ENCODE measurements at places on chromosomes 7 and 10.

GRCh38 chr10:88715517-88715916 is 9.5 kb downstream of the LIPK start:
- DNase-seq = no peak

GRCh38 chr10:81725851-81726250 is 149.1 kb upstream of the NRG3 start:
- DNase-seq = no peak

DNA sequence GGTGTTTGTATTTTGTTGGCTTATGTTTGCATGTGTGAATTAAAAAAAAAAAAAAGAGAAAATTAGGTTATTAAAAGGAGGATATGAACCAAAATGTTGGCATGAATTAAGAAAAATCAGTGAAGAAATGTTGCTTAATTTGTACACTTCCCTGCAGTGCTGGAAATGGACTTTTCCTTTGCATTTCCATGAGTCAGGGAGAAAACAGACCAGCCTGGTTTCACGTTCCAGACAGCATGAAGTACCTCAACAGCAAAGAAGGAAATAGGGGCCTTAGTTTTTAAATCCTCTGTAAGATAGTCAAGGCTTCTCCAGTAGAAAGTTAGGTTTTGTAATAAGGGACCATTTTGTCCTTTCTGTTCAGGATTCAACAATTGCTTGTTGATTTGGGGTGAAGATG is 159.7 kb downstream of the CELF2 start:
- no peak for DNase-seq

GRCh38 chr10:1642600-1643160 is 94.6 kb downstream of the ADARB2 start:
- no peak for DNase-seq

DNA sequence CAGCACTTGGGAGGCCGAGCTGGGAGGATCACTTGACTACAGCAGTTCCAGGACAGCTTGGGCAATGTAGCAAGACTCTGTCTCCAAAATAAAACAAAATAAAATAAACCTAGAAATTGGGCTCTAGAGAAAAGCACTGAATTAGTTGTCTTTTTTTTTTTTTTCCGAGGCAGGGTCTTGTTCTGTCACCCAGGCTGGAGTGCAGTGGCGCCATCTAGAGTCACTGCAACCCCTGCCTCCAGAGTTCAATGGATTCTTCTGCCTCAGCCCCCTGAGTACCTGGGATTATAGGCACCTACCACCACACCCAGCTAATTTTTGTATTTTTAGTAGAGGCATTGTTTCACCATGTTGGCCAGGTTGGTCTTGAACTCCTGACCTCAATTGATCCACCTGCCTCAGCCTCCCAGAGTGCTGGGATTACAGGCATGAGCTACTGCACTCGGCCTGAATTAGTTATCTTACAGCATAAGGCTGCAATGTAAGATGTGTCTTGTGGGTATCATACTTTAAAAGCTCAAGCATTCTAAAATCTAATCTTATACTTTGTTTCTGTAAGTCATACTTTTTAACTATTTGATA is 12.8 kb downstream of the MEIG1 start:
- no peak for DNase-seq

DNA sequence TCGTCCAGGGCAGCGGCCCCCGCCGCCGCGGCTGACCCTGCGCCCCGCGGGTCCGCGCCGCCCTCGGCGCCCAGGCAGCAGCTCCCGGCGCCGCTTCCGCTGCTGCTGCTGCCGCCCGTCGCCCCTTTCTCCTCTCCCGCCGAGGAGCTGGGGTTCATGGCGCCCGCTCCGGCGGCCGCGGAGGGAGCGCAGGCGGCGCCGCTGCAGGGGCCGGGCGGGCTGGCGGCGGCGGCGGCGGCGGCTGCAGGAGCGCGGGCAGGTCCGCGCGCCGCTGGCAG is 286 bp downstream of the DGKI start:
- DNase-seq = no peak

GRCh38 chr7:67512481-67512880 is 515.8 kb downstream of the TYW1 start:
- no peak for DNase-seq

DNA sequence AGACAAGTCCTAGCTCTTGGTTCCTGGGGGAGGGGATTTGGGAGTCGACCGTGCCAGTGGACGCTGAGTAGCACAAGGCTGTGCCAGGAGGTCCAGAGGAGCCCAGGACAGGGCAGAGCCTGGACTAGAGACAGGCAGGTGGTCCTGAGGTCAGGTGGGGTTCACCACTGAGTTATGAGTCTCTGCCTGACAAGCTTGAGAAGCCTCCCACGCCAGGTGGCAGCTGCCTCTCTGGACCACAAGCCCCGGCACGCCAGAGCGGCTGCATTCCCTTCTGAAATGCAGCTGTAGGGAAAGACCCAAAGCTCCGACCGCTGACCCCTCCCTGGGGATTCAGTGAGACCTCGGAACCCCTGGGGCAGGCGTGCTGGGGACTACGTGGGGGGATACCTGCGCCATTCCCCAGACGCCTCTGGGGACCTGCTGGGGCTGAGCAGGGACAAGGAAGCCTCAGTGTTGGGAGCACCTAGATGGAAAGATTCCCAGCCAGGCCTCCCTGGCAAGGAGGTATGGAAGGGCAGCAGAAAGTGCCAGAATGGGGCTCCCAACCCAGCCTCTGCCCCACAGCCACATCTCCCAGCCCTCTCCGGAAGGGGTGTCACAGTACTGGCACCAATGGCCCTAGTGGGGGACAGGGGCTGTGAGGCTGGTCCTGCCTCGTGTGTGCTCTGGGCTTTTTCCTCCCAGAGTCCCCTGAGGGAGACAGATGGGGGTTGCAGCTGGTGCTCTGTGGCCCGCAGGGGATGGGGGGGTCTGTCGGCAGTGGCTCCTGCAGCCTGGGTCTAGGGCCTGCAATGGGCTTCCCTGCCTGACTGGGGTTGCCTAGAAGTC is 29.0 kb downstream of the PDGFA start:
- no peak for DNase-seq

- DNase-seq = peak; percentile 18
Observed at GRCh38 chr10:102540023-102540422, 36.3 kb downstream of the SUFU start.

- DNase-seq = no peak
Observed at GRCh38 chr10:71924771-71925170, 39.4 kb upstream of the CHST3 start.

GRCh38 chr7:3880228-3880987 is 579.4 kb downstream of the SDK1 start:
- DNase-seq = no peak

GRCh38 chr10:11865561-11865960 is 42.4 kb downstream of the PROSER2 start:
- DNase-seq = no peak

GRCh38 chr10:87733081-87733480 is 73.4 kb downstream of the PAPSS2 start:
- no peak for DNase-seq

DNA sequence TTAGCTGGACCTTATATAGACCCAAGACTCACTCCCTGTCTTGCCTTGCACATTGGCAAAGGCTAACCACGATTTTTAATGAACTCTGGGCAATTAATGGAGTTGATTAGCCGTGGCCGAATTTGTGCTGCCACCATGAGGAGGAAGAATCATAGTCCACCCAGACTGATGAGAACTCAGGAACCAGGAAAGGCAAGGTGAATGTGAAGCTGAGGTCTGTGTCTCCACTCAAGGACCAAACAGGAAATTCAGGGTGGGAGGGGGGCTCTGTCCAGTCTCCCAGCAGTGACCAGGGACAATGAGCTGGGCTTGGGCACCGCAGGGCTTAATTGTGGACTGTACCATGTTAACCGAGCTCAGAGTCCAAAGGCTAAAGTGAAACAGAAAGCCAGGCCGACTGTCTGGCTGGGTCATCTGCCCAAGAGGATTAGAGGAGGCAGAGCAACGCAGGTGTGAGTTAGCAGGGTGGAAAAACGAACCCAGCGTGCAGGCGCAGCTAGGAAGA is 127.0 kb upstream of the JCAD start:
- DNase-seq = peak; percentile 8

GRCh38 chr7:127979113-127979727 is 52.0 kb downstream of the LRRC4 start:
- DNase-seq = no peak

DNA sequence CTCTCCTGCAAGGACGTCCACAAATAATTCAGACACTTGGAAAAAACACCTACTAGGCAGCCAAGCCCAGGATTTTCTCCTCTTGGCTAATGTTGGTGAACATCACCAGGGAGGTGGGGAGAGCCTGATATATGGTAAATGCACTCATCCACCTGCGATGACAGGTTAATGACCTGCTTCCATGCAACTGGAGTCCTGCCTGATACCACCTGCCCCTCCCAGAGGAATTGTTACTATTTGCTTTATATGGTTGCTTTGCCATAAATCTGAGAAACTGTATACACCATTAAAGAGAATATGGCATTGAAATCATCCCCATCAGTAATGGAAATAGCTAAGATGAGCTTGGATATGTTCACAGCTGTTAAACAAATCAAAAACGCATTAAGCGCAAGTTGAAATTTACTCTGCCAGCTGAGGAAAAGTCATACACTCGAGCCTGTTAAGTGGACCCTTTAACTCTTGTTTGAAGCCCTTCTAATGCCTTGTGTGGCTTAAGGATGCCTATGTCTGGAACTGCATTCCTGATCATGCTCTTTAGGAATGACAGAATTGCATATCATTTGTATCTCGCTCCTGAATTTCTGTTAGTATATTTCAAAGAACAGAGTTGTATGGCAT is 208.3 kb downstream of the PRPF18 start:
- DNase-seq = no peak

GRCh38 chr10:3476186-3476585 is 303.6 kb upstream of the PITRM1 start:
- DNase-seq = peak; percentile 95

DNA sequence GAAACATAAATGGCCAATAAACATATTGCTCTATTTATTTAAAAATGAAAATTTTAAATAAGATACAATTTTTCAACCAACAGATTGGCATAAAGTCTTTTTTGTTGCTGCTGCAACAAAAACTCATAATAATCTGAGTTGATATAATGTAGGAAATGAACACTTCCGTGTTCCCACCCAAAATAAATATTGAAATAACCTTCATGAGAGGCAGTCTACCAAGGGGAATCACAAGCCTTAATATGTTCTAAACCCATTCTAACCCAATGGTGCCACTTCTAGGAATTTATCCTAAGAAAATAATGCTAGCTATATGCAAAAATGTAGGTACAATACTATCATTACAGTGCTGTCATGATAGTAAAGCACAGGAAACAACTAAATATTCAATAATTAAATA is 39.1 kb downstream of the SLC25A13 start:
- no peak for DNase-seq

GRCh38 chr7:26090927-26091519 is 61.0 kb upstream of the NFE2L3 start:
- DNase-seq = peak; percentile 64

- DNase-seq = no peak
Observed at GRCh38 chr7:122315507-122316466, 11.2 kb upstream of the FEZF1 start.

- DNase-seq = no peak
Observed at GRCh38 chr7:73624669-73625001, 313 bp upstream of the MLXIPL start.

DNA sequence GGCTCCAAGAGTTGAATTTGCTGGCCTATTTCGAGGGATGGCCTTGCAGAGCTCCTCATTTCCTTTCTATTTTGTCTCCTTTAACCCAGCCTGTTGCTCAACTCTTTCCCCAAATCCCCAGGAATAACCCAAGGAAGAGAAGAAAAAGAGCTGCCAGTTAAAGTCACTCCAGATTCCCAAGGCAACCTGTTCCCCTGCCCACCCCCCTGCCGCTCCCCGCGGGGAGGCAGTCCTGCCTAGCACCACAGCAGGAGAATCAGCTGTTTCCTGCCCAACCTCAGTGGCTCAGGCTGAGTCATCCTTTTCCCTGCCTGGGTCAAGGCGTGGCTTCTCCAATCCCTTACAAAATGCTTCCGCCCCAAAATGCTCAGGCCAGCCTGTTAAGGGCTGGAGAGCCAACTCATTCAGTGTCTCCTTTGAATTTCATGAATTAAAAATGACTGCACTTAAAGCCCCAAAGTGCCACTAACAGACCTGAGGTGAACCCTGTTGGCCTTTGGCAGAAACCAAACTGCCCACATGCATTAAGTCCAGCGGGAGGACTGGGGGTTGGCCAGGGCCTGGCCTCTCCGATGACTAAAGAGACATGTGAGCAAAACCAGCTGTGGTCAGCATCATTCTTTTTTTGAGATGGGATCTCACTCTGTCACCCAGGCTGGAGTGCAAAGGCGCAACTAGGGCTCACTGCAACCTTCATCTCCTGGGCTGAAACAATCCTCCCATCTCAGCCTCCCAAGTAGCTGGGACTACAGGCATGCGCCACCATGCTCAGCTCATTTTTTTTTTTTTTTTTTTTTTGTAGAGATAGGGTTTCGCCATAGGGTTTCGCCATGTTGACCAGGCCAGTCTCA is 83.2 kb upstream of the KIF5B start:
- DNase-seq = peak; percentile 91

- DNase-seq = no peak
Observed at GRCh38 chr10:69409176-69409495, 7.6 kb downstream of the TACR2 start.

DNA sequence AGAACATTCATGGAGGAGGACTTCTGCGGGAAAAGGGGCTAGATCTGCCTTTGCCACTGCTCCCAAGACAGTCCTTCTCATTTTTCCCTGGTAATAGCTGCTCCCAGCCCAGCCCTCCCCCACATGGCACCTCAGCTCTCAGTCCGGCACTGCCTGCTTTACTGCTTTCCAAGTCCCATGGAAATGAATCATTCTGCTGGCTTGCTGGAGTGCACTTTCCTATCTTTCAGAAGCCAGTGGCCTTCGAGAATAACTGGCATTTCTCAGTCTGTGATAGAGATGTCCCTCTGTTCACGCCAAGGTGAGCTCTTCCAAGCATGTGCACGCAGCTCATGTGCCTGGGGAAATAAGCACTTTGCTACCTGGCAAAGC is 61.4 kb downstream of the SYPL1 start:
- peak; percentile 64 for DNase-seq

DNA sequence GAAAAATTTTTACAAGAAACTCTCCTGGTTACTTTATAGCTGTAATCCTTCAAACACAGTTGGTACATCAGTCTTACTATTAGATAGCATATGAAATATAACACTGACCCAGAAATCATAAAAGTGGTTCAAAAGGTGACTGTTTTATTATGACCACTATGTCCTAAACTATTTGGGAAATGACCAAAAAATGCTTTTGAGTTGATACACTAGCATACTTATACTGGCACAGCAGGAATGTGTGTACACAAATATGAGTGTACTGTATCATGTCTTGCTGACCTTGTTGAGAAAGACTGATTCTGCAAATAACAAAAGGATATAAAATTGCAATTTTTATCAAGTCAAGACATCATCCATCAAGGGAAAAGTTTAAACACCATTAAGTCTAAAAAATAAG is 24.3 kb downstream of the CSTF2T start:
- DNase-seq = peak; percentile 48
